Stimulated activated CD8-positive, alpha-beta memory T cell treated with anti-CD3 and anti-CD28 coated beads, Interleukin-2, amount 100 ng/mL, for 1 hour (primary cell): ENCODE measurements at places on chromosomes 11 and 22.

DNA sequence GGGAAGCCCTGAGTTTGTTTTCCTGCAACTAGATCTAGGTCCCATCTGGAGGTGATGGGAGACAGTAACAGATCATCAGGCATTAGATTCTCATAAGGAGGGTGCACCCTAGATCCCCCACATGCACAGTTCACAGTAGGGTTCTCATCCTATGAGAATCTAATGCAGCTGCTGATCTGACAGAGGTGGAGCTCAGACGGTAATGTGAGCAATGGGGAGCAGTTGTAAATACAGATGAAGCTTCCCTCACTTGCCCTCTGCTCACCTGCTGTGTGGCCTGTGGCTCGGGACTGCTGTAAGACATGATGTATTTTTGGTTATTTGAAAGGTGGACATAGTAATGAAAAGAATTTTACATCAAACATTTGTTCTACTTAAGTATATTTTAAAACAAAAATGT, 20.5 kb downstream of the FDX1 start:
- DNase-seq: no peak

DNA sequence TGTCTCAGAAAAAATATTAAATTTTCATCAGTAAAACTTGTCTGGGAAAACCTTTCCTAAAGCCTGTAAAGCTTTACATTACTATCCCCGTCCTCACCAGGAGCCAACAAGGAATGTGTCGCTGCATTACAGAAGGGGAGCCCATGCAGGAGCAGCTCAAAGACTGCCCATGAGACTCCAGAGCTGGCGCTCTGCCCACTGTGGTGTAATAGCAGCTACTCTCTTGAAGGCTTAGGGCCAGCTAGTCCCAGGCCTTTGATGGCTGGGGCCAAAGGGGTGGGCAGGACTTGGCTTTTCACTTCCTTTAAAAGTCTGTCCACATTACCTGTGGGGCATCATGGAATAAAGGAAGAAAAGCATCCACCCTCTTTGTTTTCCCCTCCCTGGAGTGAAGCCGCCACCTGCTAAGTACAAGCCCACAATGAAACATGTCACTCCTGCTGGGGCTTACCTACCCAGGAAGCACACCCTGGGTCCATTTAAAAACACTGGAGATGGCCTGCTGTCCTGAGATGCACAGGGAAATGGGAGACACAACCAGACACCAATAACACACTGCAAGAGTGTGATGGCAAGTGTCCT, 150.7 kb downstream of the ADAMTS15 start:
- DNase-seq: no peak

- DNase-seq: no peak
Measured at GRCh38 chr11:8315463-8315862, 51.8 kb upstream of the LMO1 start.

- DNase-seq: no peak
Measured at GRCh38 chr11:111776398-111777093, 10.4 kb upstream of the PPP2R1B start.

DNA sequence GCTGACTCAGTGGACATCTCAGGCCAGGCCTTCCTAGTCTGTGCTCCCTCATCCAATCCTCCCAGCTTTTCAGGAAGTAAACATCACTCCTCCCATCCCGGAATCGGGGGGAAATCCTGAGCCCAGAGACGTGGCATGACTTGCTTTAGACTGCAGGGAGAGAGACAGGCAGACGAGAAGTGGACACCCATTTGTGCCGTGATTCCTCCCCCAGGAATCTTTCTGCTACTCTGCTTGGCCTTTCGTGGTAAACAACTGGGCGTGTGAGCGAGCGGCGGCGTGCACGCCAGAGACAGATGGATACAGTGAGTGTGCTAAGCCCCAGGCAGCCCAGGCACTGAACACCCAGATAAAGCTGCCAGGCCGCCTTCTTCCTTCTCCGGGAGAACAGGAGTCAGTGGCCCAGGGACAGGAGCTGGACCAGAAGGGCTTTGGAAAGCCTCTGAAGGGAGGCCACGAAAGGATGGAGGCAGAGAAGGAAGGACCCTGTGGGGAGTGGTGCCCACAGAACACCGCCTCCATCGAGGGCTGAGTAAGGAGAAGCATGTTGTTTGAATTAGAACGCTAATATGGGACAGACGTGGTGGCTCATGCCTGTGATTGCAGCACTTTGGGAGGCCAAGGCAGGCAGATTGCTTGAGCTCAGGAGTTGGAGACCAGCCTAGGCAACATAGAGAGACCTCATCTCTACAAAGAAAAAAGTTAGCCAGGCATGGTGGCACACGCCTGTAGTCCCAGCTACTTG, 53.0 kb upstream of the PRR5 start:
- no peak for DNase-seq

DNA sequence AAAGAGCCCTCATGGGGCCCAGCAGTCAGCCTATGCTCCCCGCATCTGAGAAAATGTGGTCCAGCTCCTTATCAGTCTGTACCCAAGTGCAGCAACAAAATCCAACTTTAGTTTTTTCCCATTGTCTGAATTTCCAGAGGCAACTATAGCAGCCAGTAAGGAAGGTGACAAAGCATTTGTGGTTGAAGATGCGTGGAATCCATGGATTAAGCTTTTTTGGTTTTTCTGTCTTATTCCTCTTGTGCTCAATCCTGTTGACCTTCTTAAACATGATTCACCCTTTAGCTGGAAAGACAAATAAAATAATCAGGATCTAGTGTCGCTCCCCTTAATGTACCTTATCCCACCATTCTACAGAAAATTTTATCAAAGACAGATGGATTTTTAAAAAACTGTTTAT, 14.3 kb downstream of the GDPD4 start:
- DNase-seq: no peak

DNA sequence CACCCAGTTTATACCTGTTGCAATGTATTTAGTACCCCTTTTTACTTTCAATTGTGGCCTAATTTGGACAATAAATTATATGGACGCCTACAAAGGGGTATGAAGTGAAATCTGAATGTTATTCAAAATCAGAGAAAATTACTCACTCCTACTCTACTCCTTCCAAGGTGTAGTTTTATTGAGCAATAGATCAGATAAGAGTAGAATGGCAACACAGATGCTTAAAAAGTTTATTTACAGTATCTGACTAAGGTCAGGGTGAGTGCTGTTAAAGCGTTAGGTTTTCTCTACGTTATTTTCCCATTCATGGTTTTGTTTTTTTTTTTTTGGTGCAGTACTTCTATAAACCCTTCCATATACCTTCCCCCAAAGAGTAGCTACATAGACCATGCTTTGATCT, 805.6 kb downstream of the KCNA4 start:
- no peak for DNase-seq
